ENCODE measurements at places on chromosomes 5 and 9.

- no peak for DNase-seq
Measured at GRCh38 chr5:97096846-97097245, 45.6 kb downstream of the LIX1 start.

DNA sequence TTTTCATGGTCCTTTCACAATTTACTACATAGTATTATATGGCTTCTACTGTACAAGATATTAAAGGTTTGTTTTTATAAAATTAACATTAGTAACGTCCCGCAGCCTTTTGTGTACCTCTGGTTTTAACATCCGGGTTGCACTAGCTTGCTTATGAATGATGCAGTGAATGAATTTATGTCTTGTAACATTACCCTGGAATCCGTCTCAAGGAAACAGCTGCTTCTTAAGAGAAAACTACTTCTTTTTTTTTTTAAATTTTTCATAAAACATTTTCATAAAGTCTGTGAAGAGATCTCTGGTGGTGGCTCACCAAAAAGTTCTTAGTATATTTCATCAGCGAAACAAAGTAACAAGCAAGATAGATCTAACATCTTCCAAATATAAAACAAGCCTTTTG, 23.6 kb downstream of the MARCHF3 start:
- no peak for DNase-seq

GRCh38 chr9:37417857-37418618, 4.5 kb upstream of the GRHPR start:
- DNase-seq: no peak

DNA sequence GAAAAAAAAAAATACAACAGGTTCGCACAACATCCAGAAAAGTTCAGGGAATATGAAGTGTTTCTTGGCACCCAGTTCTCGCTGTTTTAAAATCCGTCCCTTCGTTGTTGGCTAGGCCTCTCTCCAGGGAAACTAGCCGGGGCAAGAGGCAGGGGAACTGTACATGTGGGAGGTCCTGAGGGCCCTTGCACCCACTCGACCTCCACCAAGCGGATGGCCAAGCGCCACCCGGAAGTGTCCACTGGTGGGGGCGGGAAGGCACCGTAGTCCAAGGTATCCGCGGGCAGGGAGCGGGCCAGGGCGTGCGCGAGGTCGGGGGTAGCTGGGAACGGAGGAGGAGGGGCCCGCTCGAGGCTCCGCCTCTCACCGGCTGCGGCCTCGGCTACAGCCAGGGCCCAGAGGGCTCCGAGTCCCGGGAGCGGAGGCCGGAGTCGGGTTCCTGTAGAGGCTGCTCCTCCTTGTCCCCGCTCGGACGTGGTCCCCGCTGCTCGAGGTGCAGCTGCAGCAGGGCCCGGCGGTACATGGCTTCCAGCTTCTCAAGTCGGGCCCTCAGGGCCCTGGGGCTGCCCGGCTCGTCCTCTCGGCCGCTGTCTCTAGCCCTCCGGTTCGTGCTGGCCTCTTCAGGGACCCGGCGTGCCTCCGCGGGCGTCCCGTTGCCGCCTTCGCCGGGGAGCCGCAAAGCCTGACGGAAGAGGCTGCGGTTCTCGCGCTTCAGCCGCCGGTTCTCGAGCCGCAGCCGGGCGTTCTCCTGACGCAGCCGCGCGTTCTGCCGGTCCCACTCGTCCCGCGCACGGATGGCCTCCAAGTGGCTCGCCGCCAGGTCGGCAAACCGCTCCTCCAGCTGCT, 720 bp downstream of the TUSC1 start:
- DNase-seq: no peak

- no peak for DNase-seq
Measured at GRCh38 chr9:35908504-35909125, 675 bp upstream of the SPAAR start.

DNA sequence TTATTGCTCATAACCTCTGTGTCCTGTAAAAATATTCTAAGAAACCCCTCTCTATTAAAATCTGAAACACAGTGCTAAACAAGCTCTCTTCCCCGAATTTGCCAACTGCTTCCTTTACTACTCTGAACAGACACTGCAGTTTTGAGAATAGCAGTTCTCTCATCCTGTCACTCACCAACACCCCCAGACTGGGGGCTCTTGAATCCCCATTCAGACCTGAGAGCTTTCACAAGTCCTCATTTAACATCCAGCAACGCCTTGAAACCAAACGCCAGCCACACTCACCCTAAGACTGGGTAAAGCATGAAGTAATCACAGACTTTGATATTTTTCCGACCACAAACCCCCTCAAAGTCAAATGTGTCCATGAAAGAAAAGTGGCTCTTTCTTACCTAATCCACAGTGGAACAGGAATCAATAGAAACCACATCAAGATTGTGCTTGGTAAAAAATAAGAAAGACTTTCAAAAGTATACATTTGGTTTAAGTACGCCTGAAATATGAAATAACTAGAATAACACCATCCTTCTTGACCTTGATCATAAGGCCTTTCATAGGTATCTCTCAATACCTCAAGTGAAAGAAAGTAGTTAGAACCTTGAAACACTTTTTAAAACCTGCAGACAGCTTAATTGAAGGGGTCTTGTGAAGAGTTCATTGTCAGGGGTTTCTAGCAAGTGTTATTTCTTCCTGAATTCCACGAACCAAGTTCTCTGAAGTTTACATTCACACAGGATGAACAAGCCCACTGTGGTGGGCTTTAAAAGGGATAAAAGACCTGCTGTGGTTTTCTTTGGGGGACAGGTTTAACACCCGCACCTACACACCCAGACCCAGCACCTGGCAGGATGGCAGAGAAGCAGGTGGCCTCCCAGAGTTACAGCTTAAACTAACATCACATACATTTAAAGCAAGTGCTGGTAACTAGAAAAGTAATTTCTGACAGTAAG, 412.6 kb downstream of the MLLT3 start:
- peak; percentile 29 for DNase-seq

DNA sequence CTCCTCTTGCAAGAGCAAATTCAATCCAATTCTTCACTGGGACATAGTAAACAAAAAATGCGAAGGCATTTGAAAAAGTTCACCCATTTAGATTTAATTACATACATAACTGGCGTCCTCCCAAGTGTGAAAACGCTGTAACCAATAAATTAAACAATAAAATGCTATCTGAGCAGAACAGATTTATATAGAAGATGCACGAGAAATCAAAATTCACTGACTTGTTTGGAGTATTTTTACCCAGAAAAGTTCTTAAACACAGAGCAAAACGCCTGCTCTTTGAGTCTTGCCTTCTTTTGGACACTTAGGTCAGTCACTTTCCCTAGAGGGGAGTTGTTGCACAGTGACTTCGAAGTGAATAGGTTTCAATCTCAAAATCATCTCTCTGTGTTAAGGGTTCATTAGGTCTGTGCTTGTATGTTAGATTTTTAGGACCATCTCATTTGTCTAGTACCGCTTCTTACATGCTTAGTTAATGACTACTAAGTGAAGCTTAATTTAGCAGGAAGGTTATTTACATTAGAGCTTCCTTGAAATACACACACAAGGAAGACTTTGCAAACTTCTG, 1.9 kb downstream of the ALDH1A1 start:
- no peak for DNase-seq

- no peak for DNase-seq
Measured at GRCh38 chr5:158233735-158234322, 374.9 kb upstream of the CLINT1 start.

- DNase-seq: no peak
Measured at GRCh38 chr5:9401786-9402472, 143.9 kb downstream of the SEMA5A start.
